ENCODE measurements at places on chromosomes 1 and 21. TPM values are rescaled to one million over a fixed set of nuclear protein-coding genes. Genes with fewer than 3 reads are reported as not detected.

Gene WNT2B
- 17.3 TPM for total RNA-seq

Gene C8A
- not detected for total RNA-seq

DNA sequence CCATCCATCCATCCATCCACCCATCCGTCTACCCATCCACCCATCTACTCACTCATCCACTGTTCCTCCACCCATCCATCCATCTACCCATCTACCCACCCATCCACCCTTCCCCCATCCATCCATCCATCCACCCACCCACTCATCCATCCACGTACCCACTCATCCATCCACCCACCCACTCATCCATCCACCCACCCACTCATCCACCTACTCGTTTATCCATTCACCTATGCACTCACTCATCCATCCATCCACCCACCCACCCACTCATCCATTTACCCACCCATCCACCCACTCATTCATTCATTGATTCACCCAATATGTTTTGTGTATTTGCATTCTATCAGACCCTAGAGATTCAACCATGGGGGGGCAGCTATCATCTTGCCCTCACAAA is 27.2 kb downstream of the TNFRSF8 start:
- DNase-seq: no peak

GRCh38 chr1:98078596-98078995 is 157.8 kb upstream of the DPYD start:
- no peak for DNase-seq

- peak; percentile 46 for DNase-seq
Measured at GRCh38 chr1:209249280-209249670, 334.2 kb upstream of the CAMK1G start.

DNA sequence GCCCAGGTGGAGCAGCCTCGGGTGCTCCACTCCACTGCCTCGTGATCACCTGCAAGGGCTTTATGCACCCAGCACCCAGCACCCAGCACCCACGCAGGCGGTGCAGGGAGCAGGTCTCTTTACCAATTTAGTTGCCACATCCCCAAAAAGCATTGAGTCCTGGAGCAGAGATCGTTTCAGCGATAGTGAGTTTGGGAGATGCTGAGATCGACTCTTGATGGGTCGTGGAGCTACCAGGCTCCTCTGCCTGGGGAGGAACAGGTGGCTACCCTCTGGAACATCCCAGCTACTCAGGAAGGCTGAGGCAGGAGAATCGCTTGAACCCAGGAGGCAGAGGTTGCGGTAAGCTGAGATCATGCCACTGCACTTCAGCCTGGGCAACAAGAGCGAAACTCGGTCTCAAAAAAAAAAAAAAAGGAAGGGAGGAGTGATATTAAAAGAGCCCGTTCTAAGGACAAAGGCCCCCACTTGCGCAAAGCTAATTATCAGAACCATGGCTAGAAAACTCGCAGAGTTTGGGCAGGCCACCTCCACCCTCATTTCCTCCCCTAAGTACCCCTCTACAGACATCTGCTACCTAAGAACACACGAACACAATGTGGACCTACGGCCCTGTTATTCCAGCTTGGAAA is 106.5 kb upstream of the SLC45A1 start:
- DNase-seq: no peak

- no peak for DNase-seq
Measured at GRCh38 chr1:212532469-212533147, 76.0 kb upstream of the ATF3 start.

GRCh38 chr1:92567211-92567868 is 80.6 kb upstream of the GFI1 start:
- no peak for DNase-seq

DNA sequence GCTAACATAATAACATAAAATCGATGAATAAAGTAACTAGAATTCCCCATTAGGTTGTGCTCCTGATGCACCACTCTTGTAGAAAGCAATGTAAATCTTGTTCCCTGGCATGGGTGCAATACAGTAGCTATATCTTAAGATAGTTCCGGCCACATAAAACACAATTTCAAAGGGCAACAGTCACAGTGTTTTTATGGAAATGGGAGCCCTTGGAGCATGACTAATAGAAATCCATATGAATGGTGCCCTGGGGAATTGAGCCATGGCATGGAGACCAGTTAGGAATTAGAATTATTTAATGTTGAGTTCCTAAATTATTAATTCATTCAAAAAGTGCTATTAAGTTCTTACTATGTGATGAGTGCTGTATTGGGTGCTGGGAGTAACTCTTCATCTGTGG is 118.7 kb downstream of the KCNK2 start:
- no peak for DNase-seq

GRCh38 chr1:206570529-206570928 is 41.7 kb downstream of the EIF2D start:
- DNase-seq: no peak

GRCh38 chr1:58627221-58627620 is 50.2 kb upstream of the TACSTD2 start:
- DNase-seq: no peak

GRCh38 chr1:222251847-222252246 is 296.1 kb downstream of the HHIPL2 start:
- no peak for DNase-seq
